ENCODE measurements at places on chromosomes 12 and 14. TPM values are rescaled to one million over a fixed set of nuclear protein-coding genes. Genes with fewer than 3 reads are reported as not detected.

DNA sequence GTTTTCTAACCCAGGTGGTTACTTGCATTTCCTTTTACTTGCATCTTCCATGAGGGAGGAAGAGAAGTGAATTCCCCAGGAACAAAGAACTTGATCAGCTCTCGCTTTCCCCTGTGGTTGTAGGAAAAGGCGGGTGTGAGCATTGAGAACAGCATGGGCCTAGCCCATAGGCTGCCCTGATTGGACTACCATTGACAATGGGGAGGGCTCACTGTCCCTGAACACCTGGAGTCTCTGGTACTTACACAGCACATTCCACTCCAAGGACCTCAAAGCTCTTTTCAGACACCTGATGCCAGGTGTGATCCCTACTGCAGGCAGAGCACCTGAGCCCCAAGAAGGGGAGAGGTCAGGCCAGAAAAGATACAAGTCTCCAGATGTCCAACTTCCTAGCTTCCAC is 25.0 kb downstream of the MAX start:
- no peak for DNase-seq

- DNase-seq = no peak
These were observed 396.9 kb downstream of the LRIG3 start for GRCh38 chr12:58523360-58523759.

Gene PTPRR
- polyA plus RNA-seq = 2.2 TPM

GRCh38 chr12:12230275-12230674 is 36.6 kb downstream of the LRP6 start:
- no peak for DNase-seq

- DNase-seq = no peak
These were observed 136.6 kb downstream of the SSPN start for GRCh38 chr12:26331960-26332359.

Gene LRP1-AS
- not detected for polyA plus RNA-seq

DNA sequence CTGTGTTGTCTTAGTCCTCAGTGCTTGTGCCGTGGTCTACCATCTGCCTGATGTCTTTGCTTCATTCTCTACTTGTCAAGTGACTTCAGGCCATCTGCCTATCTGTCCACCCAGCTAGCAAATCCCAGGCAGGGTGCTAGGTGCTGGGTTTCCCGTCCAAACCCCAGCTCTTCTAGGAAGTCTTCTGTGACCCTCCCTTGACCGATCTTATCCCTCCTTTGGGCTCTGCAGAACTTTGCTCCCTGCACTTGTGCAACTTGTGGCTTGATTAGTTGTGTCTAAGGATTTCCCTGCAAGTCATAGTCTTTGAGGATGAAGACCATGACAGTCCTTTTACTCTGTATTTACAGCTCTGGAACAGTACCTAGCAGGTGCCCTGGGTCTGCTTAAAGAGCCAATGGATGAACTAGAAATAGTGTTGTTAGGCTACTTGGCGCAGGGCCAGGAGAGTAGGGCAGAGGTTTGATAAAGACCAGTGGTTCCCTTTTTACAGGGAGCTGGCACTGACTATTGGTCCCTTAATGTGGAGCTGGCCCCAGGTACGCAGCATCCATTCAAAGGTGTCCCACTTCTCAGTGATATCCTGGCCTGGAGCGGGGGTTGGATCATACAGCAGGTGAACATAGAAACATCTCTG is 60.1 kb downstream of the ADCK1 start:
- no peak for DNase-seq

GRCh38 chr12:28781671-28782652 is 367.1 kb upstream of the FAR2 start:
- DNase-seq = no peak

- DNase-seq = no peak
These were observed at the start of gene NRIP2 for GRCh38 chr12:2834581-2835491. Gene NRIP2, minus strand, starts transcription at chr12:2835035. Its CDS starts 52 bp downstream, at chr12:2834983.

- DNase-seq = peak; percentile 14
These were observed 17.9 kb downstream of the ZFP36L1 start for GRCh38 chr14:68774771-68775613.

Gene DAO
- not detected for polyA plus RNA-seq

Gene FBLN5
- polyA plus RNA-seq = 20.1 TPM

Gene LRRC74A
- polyA plus RNA-seq = not detected

Gene OR4E2
- not detected for polyA plus RNA-seq

- no peak for DNase-seq
These were observed 299.4 kb downstream of the CACNA1C start for GRCh38 chr12:2352203-2352602.

DNA sequence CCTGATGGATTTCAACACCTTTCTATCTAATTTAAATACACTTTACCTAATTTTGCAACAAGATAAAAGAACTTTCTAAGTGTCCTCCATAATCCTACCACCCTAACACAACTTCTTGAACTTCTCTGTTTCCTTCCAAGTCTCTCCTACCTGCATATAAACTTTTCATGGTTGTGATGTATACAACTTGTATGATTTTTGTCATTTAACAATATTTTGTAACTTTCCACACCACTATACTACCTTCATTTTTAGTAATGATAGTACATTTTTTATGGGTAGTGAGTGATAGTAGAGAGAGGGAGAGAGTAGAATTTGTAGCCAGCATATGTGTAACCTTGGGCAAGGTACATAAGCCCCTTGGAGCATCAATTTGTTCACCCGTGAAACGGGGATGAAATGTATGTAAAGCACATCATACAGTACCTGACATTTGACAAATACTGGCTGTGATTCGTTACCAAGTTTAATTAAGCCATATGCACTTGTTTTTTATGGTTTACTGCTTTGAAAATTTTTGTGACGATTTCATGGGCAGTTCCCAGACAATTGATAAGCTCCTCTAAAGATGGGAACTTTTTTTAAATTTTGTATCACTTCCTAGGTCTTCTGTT is 177.8 kb upstream of the SLC38A2 start:
- no peak for DNase-seq

- no peak for DNase-seq
These were observed 241.4 kb downstream of the PCNX1 start for GRCh38 chr14:71148627-71149026.

Gene RHOF
- polyA plus RNA-seq = 36.4 TPM

- no peak for DNase-seq
These were observed 866 bp downstream of the KRT79 start for GRCh38 chr12:52832985-52833905.

DNA sequence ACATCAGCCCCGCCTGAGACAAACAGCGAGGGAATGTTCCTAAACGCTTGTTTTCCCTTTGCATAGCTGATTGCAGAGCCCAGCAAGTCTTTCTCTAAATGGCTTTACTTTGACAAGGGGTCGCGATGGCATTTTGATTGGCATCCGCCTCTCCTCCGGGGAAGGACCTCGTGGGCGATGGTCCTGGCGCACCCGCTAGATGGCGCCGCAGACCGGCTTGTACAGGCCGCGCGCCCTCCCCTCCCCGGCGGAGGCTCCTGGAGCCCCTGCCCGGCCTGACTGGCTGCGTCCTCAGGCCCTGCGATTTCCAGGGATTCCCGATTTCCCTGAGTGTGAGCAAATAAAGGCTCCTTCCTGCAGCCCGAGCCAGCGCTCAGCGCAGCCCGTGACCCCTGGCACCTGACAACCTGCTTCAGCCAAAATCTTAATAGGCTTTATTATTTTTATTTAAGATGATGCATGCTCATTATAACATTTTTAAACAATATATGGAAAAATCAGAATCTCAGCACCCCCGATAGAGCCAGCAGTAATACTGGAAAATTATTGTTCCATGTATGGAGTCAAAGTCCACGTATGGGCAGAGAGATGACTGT is 468.3 kb downstream of the AACS start:
- DNase-seq = peak; percentile 67

Data from stomach (tissue), 19 donors.